ENCODE measurements at places on chromosomes 6 and 20.
A peak's percentile ranks its signal among the peaks of the same experiment; 100 is the strongest.

DNA sequence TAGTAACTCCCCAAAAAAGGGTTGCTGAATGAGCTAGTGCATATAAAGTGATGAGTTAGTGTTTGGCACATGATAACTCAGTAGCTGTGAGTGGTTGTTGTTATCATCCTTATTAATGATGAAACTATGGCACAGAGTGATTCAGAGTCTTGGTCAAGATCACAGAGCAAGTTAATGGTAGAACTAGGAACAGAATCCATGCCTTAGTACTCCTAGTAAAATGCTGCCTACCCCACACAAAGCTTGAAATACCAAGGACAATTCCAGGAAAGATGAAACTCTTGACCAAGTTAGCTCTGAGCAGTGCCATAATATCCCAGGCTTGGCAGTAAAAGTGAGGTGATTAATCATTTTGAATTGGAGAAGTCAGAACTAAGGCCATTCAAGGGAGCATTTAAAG, 109.1 kb upstream of the ENPP5 start:
- no peak for DNase-seq

DNA sequence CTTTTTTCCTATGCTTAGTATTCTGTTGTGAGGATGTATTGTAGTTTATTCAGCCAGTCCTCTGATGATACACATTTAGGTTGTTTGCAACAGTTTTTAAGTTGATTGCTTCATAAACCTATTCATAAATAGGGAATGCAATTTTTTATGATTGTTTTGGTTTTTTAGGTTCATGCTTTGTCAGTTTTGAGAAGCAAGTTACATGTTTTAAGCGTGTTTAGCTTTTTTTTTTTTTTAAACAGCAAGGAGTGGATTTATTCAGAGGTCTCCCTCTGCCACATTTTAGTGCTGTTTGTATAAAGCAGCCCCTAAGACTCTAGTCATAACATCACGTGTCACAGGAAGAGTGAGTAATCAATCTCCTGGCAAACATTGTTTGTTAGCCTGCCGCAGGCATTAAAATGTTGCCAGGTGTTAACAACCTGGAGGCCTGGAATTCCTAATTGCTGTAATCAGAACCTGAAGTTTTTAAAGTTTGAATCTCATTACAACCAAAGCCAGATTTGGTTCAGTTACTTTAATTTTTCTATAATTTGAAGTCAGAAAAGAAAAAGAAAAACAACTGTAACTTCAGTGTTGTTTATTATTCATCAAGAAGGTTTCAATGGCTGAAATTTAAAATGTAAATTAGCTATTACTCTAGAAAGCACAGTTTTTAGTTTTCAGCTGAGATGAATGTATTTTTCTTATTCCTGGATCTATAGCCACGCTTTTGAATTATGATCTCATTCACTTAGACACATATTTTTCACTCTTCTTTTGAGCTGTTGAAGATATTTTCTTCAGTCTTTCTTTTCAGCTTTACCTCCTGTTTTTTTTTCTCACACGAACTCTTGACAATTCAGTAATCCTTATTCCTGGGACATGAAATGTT, 59.2 kb downstream of the KCNS1 start:
- no peak for DNase-seq

DNA sequence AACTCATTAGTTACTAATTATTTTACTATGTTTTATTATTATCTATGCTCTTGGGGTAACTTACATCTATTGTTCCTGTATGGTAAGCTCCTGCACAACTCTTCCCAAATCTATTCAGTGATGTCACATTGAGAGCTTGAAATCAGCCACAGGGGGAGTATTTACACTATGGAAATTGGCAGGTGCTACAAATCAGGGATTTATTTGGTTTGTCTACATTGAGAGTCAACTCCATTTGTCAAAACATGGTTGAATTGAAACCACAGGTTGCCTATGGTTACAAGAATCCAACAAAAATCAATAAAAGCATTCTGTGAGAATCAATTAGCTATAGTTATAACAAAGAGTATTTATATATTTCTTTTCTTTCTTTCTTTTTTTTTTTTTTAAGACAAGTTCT, 3.9 kb upstream of the FITM2 start:
- DNase-seq, result no peak

GRCh38 chr6:136593748-136594490, 43.7 kb upstream of the MAP7 start:
- peak; percentile 19 for DNase-seq
